Stimulated activated CD8-positive, alpha-beta memory T cell treated with anti-CD3 and anti-CD28 coated beads, Interleukin-7, amount 100 ng/mL, for 24 hours (primary cell): ENCODE measurements at places on chromosomes 6 and 20.

GRCh38 chr6:127900935-127901334 lies at the start of gene THEMIS:
THEMIS (minus strand) TSS chr6:127901058; CDS start chr6:127900932, 126 bp downstream.
- DNase-seq = no peak

DNA sequence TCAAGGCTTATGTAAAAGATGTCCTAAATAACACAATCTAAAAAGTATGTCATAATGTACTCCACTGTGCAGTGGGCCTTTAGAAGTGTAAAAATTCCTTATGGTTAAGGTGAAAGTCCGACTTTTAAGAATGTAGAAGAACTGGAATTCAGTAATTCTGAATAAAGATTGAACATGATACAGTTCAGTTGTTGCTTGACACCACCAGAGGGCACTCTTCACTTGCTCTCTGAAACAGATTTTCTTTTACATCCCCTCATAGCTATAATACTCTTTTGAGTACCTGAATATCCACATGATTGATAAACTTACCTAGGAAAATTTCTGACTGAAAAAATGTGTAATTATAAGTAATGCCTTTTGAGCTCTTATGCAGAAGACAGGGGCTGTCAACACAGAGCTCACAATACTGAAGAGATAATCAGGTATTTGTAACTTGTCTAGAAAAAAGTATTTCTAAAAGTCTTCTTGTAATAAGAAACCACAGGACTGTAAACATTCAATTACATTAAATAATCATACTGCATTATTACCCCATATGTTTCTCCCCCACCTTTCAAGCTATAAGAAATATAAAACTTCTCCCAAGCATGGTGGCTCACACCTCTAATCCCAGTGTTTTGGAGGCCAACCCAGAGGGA lies 92.1 kb downstream of the POPDC3 start:
- DNase-seq = no peak

- DNase-seq = no peak
Measured at GRCh38 chr6:473768-474452, 82.4 kb downstream of the IRF4 start.

DNA sequence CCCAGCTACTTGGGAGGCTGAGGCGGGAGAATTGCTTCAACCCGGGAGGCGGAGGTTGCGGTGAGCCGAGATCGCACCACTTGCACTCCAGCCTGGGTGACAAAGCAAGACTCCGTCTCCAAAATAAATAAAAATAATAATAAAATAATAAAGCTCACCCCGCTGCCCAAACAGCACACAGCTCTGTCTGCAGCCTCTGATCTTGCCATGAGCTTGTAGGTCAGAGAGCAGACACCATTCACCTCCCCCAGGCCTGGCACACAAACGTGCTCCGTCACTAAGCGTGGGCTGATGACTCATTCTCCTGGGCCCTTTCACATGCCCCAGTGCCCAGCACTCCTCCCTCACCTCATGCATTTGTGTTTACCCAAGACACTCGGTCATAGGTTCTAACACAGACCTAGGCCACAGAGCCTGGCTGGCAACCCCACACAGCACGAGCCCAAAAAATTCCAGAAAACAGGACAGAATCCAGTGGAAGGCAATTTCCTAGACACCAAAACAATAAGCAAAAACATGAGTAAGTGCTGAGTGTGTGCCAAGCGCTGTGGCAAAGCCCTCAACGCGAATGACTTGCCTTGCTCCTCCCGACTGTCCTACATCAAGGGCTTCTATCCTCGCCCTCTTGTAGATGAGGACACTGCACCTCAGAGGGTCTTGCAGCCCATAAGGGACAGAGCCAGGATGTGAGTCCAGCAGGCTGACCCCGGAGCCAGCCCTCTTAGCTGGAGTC lies 18.0 kb downstream of the ATP9A start:
- DNase-seq = no peak

DNA sequence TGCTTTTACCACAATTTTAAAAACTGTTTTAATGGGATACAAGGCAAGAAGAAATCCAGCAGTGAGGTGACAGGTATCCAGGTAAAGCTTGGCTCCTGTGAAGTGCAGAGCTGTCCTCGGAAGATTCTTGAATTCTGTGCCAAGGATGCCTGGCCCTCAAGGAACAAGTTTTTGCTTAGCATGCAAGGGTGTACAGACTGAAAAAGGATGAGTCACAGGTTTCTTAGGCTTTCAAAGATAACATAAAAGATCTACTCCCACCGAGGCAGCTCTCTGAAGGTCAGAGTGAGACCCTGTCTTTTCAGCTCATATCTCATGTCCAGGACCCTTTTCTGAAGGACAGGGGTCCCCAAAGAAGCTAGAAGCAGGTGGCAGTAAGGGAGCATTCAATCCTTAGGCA lies 83.3 kb downstream of the CHD6 start:
- DNase-seq = no peak

GRCh38 chr6:19214231-19214630 lies 622.9 kb upstream of the ID4 start:
- no peak for DNase-seq
